CD8-positive, alpha-beta memory T cell (primary cell): ENCODE measurements at places on chromosomes 6 and 20. TPM values are rescaled to one million over a fixed set of nuclear protein-coding genes. Genes with fewer than 3 reads are reported as not detected.

DNA sequence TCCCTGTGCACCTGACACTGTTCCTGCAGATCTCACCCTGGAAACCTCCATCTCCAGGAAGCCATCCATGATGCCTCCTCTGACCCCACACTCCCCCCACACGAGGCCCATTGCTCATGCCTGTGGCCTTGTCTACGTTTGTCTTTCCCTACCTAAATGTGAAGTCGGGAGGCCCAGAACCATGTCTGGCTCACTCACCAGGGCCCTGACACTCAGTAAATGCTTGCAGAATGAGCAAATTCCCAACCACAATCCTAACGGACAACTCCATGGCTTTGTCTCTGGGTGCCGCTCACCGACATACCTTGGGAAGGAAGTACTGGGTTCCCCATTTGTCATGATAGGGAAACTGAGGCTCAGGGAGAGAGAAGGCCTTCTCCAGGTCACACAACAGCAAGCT is 7.3 kb downstream of the PEDS1 start:
- no peak for DNase-seq

GCM1 gene
- not detected for total RNA-seq

DNA sequence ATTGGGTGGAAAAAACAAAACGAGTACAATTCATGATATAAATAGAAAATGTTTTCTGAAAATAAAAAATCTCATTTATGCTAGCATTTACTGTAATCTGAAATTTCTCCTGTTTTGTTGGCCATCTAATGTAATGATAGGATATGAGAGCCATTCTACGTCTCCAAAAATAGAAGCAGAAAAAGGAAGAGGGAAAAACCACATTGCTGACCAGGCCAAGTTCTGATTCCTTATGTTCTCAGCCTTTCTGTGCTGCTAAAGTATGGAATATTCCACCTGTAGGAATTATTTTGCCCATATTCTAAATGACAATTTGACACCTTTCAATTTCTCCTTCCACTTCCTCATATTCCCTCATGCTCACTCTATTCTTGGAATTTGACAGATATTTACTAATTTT is 110.2 kb downstream of the TBXT start:
- no peak for DNase-seq

FAM83C gene
- total RNA-seq: not detected
